ENCODE measurements at places on chromosomes 2 and 18.
A peak's percentile ranks its signal among the peaks of the same experiment; 100 is the strongest.

DNA sequence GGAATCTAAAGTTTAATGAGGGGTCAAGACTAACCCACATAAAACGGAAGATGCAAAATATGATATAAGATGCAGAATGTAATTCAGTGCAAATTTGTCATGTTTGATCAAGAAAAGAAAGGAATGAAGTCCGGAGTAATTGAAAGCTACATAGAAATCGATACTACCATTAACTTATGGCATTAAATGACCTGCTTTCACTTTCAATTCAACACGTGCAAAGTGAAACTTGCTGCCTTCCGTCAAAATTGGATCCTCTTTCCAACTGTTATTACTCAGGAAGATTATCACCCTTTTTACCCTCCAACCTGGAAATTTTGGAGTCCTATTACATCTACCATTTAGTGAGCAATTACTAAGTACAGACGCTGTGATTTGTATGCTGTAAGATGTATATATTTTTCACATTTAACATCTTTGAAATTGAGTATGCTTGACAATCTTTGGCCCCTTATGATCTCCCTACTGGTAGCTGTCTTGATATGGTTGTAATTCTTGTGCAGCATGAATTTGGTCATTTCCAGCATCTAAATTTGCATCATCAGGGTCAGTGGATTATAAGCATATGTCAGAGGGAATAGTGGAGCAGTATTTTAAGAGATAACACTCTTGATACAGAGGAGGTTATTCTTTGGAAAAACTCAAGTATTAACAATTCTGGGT is 18.6 kb downstream of the UNC80 start:
- no peak for DNase-seq

DNA sequence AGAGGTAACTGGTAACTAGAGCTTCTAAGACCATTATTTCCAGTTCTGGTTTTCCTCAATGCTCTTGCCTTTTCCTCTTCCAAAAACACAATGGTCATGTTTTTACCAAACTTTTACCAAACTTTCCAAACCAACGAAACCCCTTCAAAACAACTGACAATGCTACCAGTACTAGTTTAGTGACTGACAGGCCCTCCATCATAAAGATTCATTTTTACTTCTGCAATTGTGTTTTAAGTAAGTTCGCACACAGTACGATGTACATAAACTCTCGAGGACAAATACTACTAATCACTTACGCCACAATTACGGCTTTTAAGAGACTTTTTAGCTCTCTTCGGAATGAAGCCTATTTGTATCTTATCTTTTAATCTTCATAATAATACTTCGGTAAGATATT is 900 bp downstream of the C18orf32 start:
- no peak for DNase-seq

- DNase-seq = no peak
These were observed 14.3 kb downstream of the INSIG2 start for GRCh38 chr2:118102433-118103082.

- DNase-seq = no peak
These were observed 185.7 kb downstream of the HAUS1 start for GRCh38 chr18:46289931-46290330.

- DNase-seq = no peak
These were observed 45.3 kb downstream of the ZNF521 start for GRCh38 chr18:25306671-25307070.

DNA sequence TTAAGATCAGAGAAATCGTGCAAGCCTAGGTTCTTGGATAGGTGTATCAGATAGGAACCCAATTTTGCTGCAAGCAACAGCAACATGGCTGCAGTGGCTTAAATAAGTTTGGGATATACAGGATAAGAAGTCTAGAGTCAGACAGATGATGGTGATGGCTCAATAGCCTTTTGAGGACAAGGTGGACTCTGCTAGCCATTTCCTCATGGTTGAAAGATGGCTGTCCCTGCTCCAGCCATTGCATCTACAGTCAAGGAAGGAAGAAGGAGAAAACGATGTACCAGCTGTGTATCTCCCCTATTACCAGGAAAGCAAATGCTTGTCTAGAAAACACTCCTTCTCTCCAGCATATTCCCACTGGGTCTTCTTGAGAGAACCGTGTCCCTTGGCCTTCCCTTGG is 30.1 kb upstream of the CAB39 start:
- no peak for DNase-seq

DNA sequence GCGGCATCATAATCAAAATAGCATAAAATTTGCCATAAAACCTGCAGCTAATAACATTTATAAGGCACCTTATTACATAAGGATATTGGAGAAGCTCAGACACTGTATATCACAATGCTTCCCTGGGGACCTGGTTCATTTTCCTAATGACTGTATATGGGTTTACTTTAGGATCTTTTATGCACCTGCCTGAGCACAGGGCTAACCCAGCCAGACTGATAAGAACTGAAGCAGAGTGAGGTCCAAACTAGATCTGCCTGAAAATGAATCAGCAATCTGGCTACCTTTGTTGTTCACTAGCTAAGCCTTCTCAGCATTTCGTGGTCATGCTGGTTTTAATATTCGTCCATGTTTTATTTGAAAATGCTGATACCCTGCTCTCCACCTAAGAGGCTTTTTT is 1922.3 kb upstream of the CELF4 start:
- DNase-seq = no peak

DNA sequence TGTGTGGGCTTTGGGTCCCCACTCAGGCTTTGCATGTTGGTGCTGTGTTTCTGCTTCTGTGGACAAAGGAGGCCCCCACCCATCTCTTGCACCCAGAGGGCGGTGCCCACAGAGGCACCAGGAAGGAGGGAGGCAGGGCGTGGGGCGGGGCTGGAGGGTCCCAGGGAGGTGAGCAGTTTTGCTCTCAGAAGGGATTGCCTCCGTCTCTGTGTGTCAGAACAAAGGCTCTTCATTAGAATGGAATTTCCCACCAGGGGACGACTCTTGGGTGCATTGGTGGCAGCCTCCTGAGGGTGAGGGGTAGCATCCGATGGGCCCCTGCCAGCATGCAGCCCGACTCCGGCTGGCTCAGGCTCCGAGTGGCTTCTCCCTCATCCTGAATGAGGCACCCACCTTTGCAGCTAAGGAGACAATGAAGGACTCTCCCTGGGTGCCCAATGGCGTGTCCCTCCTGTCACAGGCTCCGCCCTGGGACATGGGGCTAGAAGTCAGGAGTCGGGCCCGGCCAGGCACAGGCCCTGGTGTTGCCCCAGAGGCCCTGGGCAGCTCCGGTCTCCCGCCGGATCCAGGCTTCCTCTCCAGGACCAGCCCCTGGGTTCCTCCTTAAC is 7.0 kb upstream of the ERFE start:
- peak; percentile 73 for DNase-seq

DNA sequence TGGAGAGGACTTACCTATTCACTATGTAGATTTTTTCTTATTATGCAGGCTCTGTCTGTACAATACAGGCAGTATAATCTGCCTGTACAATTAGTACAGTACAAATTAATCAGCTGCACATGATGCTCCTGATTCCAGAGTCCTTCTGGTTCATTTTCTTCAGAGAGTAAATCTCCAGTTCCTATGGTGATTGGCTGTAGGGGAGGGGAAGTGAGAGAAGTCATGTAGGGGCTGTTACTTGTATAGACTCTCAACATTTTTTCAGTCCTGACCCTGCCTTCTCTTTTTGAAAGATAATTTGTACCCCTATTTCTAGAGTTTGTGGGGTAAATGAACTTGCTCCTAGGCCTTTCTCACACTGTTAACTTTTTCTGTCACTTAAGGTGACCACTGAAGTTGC is 54.5 kb downstream of the PTPN4 start:
- DNase-seq = no peak

DNA sequence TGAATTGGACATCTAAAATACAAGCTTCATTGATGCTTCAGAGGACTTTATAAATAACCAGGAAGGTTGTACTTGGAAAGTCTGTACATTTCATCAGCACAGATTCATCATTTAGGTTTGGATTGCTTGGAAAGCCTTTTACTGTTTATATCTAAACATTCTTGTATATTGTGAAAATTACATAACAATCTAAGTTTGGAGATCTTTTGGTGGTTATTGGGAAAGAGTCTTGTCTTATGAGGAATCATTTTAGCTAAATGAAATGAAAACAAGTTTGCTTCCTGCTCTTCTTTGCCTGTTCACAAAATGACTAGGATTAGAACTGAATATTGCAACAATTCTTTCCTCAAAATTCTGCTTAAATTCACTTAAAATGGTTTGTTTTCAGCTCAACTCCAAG is 79.3 kb downstream of the ABI2 start:
- no peak for DNase-seq

DNA sequence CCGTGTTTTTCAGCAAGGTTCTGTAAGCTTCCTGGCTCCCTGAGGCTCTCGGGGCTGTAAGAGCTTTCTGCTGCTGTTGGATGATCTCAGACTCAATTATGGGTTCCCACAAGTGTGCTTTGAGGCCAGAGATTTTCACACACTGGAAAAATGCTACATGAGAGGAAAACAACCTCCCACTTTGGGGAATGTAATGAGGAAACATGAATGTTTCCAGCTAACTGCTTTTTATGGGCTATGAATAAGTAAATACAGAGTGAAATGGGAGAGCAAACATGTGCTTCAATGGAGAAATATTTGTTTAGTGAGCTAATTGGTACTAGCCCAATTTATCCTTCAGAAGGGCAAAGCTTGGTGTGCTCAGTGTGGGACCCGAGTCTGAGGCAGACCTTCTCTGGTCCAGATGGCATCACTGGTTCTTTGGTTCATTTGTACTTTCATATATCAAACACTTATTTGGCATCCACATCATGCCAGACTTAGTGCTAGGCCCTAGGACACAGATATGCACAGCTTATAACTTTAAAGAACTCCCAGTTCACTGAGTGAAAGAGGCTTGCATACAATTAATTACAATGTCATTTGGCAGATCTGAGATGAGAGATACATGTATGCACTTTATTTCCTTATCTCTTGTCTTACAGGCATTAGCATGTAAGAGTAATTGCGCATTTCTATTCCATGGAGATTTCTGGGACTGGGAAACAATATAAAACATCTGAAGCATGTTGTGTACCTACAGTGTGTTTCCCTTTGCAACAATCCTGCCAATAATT is 248.8 kb downstream of the RDH14 start:
- no peak for DNase-seq

DNA sequence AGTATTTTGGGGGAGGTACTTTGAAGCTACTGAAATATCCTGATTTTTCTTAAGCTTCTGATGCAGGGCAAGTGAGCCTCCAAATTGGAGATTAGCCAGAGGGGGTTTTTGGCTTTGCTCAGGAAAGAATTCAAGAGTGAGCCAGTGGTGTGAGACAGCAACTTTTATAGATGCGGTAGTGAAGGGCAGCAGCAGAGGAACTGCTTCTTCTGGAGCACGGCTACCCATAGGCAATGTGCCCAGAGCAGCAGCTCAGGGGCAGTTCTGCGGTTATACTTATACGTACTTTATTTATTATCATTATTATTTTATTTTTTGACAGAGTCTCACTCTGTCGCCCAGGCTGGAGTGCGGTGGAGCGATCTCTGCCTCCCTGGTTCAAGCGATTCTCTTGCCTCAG is 19.8 kb upstream of the NT5DC4 start:
- DNase-seq = no peak

DNA sequence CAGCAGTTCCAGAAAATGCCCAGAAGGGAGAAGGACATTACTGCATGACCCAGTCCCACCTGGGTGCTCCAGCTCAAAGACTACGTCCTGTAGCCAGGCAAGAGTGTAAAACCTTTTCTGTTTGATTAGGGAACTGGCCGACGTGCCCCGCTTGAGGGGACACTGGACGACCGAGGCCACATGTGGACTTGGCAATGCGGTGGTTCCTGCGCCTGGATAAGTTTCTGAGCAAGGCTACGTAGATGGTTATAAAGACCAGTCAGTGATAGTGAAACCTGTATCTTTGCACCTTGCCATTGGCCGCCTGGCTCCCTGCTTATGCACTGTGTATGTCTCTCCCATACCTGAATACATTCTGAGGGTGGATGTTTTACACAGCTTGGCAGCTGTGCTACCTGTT is 567.0 kb upstream of the CRIM1 start:
- DNase-seq = no peak

DNA sequence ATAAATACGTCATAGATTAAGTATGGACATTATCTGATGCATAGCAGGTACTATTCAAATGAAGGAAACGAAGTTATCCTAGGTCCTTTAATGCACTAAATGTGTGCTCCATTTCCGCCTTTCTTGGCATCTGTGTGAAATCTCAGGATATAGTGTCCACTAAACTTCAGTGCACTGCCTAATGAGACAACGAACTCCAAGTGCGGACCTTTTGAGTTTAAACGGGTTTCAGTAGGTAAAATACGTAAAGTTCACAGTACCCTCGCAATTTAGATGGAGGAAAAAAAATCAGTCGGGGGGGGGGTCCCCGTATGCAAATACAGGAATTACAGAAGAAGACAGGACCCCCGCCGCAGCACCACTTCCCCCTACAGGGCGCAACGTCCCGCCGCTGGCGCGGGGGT is 729 bp upstream of the REL start:
- no peak for DNase-seq

GRCh38 chr2:128628206-128628605 is 309.5 kb upstream of the HS6ST1 start:
- DNase-seq = no peak

DNA sequence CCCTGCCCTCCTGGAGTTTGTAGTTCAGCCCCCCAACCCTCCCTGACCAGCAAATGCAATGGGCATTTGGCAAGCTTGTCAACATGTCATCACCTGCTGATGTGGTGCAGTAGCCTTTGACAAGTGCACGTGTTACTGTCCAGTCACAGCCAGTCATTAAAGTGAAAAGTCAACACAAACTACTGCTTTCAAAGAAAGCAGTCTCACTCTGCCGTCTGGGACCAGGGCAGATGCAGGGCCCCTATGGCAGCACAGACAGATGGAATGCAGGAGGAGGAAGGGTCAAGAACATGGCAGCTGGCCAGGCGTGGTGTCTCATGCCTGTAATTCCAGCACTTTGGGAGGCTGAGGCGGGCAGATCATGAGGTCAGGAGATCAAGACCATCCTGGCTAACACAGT is 222.4 kb upstream of the OSR1 start:
- DNase-seq = no peak

DNA sequence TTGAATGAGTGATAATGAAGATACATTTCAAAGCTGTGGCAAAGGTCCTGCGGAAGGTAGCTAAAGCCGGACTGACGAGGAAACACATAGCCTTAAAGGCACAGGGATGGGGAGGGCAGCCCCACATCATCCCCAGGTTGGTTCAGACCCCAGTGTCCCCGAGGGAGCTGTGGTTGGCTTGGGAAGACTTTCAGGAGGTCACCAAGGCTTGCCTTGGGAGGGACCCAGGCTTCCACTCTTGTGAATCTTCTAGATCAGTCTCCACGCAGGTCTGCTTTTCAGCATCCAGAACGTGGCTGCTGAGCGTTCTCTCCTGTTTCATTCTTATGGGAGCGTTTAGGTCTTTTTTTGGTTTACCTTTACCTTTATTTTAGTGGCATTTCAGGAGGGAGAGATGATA is 16.8 kb downstream of the KIF1A start:
- no peak for DNase-seq

- DNase-seq = no peak
These were observed 20.0 kb upstream of the LPIN1 start for GRCh38 chr2:11726384-11726783.

DNA sequence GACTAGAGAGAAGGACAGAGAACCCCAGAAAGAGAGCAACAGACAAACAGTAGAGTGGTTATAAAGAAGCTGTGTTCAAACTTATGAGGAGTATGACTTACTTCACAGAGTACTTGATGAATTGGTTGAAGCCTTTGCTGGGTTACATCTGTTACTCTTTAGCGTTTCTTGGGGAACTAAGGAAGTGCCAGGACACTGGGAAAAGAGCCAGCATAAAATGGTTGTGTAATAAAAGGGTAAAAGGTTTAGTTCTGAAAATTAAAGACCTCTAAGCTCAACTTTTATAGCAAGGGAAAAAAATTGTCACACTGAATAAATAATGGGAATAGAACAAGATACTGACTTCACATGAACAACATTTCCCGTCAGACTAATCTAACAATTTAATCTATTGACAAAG is 17.0 kb upstream of the STAT4 start:
- no peak for DNase-seq
